ENCODE measurements at places on chromosomes 16 and 17.

GRCh38 chr16:6081320-6081976 lies 983.9 kb upstream of the EEF2KMT start:
- DNase-seq = peak; percentile 12

DNA sequence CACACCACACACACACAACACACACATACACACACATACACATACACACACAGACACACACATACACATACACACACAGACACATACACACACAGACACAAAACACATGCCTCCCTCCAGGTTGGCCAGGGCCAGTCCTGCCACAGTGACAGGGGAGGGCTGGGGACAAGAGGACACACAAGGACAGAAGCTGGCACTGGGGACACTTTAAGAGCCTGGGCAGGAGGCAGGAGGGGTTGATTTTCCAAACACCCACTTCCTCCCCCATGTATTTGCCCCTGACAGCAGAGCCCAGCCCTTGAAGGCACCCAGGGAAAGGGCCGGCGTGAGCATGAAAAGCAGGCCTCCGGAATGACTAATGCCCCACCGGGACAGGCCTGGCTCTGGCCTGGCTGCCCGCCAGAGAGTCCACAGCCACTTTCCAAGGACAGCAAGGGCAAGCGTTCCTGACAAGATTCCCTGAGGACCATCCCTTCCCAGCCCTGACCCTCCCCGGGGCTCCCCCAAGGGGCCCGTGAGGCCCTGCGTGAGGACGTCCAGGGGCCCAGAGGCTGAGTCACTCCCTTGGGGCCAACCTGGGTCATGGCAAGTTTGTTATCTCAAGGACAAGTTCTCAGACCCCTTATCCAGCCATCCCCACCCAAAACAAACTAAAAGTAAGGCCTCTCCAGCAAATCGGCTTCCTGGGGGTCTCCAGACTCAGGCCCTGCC lies 235.6 kb downstream of the ZNF423 start:
- DNase-seq = no peak

DNA sequence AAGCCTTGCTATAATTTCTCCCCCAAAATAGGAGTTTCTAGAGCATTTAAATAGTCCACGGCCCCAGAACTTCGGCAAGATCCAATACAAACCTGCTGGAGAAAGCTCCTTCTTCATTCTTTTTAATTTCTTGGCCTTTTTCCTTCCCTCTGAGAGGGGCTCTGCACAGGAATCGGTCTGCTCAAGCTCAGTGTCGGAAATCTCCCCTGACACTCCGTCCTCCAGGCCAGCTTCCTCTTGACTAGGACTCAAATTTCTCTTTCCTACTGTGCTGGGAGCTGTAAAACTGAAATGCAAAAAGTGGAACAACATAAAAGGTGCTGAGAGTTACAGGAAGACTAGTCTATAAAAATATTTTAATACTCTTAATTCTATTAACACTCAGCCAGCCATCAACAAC lies 183.3 kb downstream of the PARN start:
- no peak for DNase-seq

- DNase-seq = no peak
These were observed 55.3 kb upstream of the MTSS2 start for GRCh38 chr16:70740914-70741782.

- DNase-seq = no peak
These were observed 3.9 kb upstream of the CCDC57 start for GRCh38 chr17:82216301-82217119.

GRCh38 chr17:1730326-1731193 lies 6.1 kb downstream of the WDR81 start:
- no peak for DNase-seq

GRCh38 chr16:27108826-27109665 lies 42.3 kb downstream of the C16orf82 start:
- no peak for DNase-seq

DNA sequence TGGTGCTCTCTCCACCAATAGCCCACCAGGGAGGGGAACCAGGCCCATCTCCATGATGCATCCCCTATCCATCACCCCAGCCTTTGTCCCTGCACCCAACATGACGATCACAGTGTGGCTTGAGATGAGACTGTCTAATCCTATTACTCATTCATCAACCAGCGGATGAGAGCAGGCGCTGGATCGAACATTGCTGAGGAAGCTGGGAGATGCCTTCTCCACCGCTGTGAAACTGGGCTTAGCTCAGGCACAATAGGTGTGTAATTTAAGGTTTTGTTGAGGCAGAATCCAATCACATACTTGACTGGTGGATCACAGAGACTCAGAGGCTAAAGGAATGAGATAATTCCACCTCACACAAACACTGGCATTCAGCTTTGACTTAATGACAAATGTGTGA lies 64.6 kb upstream of the IRX3 start:
- DNase-seq = no peak

- no peak for DNase-seq
These were observed 832 bp upstream of the ADAP2 start for GRCh38 chr17:30920683-30921543.

- no peak for DNase-seq
These were observed 396.6 kb upstream of the DYNLRB2 start for GRCh38 chr16:80144191-80144590.

DNA sequence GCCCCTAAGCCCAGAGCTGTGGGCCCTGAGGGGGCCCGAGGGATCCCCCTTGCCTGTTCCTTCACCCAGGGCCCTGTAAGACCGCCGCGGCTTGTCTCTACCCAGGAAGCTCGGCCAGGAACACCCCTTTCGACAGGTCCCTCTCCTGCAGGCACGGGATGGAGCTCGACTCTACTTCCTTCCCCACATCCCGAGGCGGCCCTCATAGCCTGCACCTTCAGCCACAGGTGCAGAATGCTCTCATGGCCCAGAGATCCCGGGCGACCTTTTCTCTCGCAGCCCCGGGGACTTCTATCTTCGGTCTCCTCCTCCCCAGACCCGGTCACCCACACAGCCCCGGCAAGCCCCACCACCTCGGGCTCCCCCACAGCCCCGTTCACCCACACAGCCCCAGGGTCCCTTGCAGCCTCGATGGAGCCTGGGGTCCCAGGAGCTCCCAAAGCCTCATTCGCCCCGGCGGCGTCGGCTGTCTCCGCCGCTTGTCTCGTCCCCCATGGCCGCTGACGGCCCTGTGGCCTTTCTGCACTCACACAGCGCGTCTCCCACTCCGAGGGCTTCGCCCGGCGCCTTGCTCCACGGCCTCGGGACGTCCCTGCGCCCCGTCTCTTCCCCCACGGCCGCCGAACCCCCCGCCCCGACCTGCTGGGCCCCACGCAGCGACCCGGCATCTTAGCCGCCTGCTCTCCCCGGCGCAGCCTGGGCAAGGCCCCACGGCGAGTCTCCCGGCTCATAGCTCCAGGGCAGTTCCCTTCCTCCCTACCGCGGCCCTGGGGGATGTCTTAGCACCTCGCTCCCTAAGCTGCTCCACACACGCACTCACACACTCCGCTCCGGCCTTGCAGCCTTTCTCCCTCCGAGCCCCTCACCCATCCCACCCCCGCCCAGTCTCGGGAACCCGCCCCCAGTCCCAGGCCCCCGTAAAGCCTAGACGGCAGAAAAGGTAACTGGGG lies 650 bp downstream of the KIAA0753 start:
- DNase-seq = peak; percentile 46

- no peak for DNase-seq
These were observed 14.2 kb downstream of the FAM83G start for GRCh38 chr17:18990331-18990730.

DNA sequence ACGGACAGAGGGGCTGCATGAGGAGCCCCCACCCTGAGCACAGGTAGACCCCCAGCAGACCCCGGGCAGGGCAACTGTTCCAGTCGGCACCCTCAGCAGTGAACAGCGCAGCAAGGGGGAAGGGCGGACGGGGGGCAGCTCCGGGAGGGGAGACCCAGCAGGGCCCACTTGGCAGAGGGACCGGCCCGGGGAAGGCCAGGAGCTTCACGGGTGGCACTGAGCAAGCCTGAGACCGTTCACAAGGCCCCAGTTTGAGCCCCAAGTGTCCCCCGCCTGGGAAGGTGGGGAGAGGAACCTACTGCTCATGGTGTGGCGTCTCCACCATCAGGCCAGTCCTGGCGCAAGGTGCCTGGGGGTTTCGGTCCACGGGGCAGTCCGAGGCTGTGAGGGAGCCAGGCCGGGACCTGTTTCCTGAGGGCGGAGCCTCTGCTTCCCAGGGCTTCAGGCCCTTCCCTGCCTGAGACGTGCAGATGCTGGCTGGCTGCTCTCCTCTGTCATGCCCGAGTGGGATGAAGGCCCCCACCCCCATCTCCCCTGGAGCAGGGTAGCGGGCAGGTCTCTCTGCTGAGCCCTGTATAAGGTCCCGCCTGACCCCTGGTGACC lies 54.4 kb upstream of the GNG13 start:
- no peak for DNase-seq

DNA sequence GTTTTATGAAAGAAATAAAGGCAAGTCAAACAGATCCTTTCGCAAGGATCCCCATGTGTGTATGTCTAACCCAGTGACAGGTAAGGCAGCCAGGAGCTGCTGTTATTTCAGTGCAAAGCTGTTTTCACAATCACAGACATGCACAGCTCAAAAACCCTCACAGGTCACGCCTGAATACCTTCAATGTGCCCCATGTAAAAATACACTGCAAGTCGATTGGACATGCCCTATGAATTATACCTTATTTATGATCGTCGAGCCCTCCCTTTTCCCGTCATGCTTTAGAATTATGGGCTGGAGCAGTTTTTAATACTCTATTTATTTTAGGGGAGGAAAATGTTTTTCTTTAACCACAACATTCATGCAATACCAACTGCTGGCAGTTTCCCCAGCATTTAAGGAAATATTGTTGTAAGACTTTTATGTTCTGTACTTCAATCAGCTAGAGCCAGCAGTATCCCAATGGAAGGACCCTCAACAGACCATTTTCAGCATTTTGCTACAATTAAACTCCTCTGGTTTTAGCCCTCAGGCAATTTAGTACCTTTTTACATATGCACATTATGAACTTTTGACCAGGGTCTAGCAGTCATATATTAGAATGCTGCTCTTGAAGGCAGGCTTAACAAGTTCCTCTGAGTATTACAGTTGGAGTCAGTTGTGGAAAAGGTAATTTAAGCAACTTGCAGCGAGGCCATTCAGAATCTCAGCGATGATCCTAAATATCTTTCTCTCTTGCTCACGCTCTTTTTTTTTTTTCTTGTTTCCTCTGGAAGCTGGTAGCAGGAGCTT lies 362.2 kb downstream of the WWOX start:
- no peak for DNase-seq

- DNase-seq = no peak
These were observed 129.6 kb downstream of the CMIP start for GRCh38 chr16:81574168-81574567.

GRCh38 chr16:23122144-23122543 lies 27.1 kb downstream of the USP31 start:
- no peak for DNase-seq

DNA sequence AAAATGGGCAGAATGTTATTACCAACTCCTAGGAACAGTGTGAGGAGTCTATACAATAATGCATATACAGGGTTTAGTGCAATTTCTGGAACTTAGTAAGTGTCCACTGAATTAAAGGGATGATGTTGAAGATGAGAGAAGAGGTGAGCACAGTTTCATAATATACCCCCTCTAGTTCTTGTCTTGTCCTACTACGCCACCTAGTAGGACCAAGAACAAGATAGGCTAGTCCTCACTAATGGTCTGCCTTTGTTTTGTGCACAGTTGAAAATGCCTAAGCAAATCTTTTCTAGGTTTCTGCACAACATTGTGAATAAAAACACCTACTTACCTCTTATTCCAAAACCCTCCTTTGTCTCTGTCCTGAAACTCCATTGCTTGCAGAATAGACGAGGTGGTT lies 670.2 kb downstream of the CDH8 start:
- no peak for DNase-seq

DNA sequence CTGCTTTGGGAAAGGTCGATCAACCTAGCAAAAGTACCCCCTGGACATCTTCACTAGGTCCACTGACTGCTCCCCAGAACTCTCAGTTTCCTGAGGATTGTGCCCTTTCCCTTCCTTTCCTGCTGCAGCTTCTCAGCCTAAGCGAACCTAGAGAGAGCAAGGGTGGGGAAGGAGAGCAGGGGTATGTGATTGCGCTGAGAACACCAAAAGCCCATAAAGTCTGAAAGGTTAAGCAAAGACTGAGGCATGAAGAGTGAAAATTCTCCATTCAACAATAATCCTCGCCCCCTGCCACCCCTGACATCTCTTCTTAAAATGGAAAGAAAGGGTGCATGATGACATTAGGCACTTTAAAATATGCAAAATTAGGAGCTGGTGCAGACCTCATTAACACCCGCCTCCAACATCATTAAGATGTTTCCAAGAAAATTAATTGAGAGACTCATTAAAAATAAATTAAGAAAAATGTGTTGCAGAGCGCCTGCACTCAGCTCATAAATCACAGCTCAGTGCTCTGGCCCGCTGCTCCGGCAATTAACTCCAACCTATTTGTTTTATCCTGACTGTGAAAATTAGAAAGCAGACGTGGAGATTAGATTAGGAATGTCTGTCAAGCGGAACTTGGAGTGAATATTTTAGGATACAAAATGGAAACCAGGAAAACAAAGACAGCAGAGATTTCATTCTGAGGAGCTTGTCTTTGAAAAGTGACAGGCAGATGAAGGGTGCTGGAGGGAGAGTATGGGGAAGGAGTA lies 49.1 kb upstream of the PMFBP1 start:
- DNase-seq = no peak

GRCh38 chr17:69078864-69079263 lies 18.1 kb upstream of the ABCA9 start:
- DNase-seq = no peak

GRCh38 chr16:89374393-89374960 lies 115.9 kb downstream of the ANKRD11 start:
- no peak for DNase-seq

DNA sequence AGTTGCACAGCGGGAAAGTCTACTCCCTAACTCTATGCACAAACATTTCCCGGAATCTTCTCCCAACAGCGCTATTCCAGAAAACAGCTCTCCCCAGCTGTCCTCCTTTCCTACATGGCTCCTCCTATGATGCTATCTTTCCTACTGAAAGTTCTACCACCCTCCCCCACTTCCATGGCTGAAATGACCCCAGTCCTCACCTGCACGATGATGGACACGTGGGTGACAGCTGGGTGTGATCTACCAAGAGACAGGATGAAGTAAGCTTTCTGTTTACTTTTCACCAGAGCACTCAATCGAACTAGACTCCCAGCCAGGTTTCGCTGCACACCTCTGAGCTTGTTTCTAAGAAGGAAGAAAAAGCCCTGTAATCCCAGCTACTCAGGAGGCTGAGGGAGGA lies 10.7 kb downstream of the CTC1 start:
- no peak for DNase-seq

GRCh38 chr16:69848637-69849545 lies 86.8 kb downstream of the WWP2 start:
- DNase-seq = no peak

GRCh38 chr16:69397821-69398521 lies 12.2 kb upstream of the TERF2 start:
- DNase-seq = peak; percentile 56

DNA sequence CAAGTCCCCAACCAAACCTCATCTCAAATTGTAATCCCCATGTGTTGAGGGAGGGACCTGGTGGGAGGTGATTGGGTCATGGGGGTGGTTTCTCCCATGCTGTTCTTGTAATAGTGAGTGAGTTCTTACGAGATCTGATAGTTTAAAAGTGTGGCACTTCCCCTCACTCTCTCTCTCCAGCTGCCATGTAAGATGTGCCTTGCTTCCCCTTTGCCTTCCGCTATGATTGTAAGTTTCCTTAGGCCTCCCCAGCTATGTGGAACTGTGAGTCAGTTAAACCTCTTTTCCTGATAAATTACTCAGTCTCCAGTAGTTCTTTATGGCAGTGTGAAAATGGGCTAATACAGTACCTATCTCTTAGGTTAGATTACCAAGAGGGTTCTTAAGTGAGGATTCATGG lies 5.8 kb downstream of the PMFBP1 start:
- no peak for DNase-seq

Measured in left renal pelvis (tissue), 4 donors.